Breast epithelium (tissue), 4 donors: ENCODE measurements at places on chromosomes 2 and 18. TPM values are rescaled to one million over a fixed set of nuclear protein-coding genes. Genes with fewer than 3 reads are reported as not detected.

DNA sequence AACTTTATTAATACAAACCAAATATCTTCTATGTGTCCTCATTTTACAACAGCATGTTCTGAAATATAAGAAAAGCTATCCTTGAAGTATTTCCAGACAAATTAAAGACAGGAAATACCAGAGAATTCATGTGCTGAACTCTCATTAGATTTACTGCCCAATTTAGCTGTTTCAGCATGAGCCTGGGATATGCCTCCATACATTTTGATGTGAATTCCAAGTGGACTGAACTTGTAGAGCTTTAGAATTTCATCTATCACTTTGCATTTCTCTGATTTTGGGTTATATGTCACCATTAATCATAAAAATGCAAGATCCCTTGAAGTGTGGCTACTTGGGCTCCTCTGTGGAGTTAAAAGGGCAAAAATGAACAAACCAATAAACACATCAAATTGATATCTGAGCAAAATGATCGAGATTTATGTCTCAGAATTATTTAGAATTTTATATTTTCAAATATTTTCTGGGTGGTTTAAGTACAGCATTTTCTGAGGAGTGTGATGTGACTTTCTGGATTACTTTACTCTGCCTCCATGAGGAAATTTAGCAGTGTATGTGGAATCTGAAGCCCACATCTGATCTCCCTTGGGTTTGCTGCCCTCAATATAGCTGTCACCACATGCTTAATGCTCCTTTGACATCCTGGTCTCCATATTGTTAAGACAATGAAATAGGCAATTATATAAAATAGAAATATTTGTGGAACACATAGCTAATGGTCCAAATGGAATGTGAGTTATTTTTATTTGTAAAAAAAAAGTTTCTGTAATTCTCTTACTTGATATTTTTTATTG, 206.6 kb upstream of the RBMS1 start:
- no peaks in the 10 kb centered on the region for H3K27me3 ChIP-seq
- no peak overlapping the region for H3K27ac ChIP-seq
- no peak overlapping the region for H3K4me3 ChIP-seq
- H3K4me1 ChIP-seq = no peaks in the 10 kb centered on the region
- DNase-seq = no peak

DNA sequence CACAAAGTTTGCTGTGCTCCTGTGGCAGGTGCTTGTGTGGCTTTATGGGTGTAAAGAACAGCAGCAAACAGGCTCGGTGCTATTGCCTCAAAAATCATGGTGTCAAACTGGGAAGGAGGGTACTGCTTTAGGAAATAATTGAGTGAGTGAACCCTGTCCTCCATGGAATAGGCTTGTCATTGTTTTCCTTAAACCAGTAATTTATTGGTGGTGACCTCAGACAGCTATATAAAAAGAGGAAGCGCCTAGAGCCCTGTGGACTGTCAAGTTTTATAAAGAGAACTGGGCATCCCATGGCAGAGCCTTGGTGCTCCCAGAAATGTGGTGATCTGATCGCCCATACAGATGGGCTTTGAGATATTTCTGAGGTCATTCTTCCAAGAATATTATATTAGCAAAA, 4.7 kb upstream of the CXCR4 start:
- no peak overlapping the region for H3K27ac ChIP-seq
- no peaks in the 10 kb centered on the region for H3K4me1 ChIP-seq
- DNase-seq = no peak
- H3K27me3 ChIP-seq = no peaks in the 10 kb centered on the region
- no peaks in the 10 kb centered on the region for H3K36me3 ChIP-seq
- H3K4me3 ChIP-seq = no peak overlapping the region

GRCh38 chr2:10216677-10217488, 85.8 kb upstream of the HPCAL1 start:
- no peak overlapping the region for H3K27ac ChIP-seq
- H3K4me1 ChIP-seq = no peaks in the 10 kb centered on the region
- H3K36me3 ChIP-seq = no peaks in the 10 kb centered on the region
- H3K4me3 ChIP-seq = no peak overlapping the region
- DNase-seq = no peak

DNA sequence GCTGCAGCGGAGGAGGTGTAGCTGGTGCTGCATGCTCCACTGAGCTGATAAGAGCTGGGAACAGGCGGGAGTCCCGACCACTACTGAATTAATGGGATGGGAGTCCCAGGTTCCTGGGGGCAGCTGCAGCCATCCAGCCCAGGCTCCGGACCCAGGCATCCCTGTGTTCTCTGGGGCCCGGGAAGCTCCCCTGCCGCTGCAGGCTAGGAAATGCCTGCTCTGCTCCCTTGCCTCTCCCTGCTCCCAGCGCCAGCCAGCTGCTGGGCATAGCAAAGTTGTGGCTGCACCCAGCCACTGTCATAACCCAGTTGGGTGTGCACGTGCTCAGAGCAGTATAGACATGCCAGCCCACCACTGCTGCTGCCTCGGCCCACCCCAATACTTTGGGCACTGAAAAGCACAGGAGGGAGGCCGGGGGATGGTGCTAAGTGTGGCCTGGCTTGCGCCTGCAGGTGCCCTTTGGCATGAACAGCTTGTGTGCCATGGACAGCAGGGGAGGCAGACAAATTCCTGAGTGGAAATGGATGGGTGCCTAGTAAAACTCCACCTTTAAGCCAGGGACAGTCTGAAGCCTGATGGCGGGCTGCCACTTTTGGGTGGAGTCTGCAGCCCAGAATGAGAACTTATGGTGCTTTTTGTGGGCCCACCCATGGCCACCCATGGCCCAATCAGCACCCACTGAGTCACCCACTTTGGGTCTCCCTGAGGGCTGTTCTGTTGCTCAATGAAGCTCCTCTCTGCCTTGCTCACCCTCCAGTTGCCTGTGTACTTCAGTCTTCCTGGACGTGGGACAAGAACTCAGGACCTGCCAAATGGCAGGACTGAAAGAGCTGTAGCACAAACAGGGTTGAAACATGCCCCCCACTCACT, 219.3 kb upstream of the TMEFF2 start:
- H3K27ac ChIP-seq = no peak overlapping the region
- peaks cover 3% of the 10 kb centered on the region for H3K27me3 ChIP-seq
- H3K4me3 ChIP-seq = no peak overlapping the region
- H3K36me3 ChIP-seq = no peaks in the 10 kb centered on the region
- no peaks in the 10 kb centered on the region for H3K4me1 ChIP-seq
- no peak for DNase-seq

DNA sequence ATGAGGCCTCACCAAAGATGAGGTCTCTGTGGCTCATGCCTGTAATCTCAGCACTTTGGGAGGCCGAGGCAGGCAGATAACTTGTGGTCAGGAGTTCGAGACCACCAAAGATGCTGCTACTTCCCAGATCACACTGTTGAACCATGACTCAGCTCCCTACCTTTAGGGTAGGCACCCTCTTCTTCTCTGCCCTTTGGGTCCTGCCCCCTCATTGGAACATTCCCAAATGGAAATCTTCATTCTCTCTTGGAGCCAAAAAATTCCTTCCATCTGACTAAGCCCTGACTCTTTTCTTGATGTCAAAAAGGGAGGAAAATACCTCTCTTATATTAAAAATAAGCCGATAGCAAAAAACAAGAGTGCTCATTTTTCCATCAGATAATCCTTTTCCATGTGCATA, 183.5 kb downstream of the PAX3 start:
- DNase-seq = no peak
- H3K27me3 ChIP-seq = peaks cover 3% of the 10 kb centered on the region
- no peaks in the 10 kb centered on the region for H3K4me1 ChIP-seq
- H3K4me3 ChIP-seq = no peak overlapping the region
- no peak overlapping the region for H3K27ac ChIP-seq
- H3K36me3 ChIP-seq = no peaks in the 10 kb centered on the region

DNA sequence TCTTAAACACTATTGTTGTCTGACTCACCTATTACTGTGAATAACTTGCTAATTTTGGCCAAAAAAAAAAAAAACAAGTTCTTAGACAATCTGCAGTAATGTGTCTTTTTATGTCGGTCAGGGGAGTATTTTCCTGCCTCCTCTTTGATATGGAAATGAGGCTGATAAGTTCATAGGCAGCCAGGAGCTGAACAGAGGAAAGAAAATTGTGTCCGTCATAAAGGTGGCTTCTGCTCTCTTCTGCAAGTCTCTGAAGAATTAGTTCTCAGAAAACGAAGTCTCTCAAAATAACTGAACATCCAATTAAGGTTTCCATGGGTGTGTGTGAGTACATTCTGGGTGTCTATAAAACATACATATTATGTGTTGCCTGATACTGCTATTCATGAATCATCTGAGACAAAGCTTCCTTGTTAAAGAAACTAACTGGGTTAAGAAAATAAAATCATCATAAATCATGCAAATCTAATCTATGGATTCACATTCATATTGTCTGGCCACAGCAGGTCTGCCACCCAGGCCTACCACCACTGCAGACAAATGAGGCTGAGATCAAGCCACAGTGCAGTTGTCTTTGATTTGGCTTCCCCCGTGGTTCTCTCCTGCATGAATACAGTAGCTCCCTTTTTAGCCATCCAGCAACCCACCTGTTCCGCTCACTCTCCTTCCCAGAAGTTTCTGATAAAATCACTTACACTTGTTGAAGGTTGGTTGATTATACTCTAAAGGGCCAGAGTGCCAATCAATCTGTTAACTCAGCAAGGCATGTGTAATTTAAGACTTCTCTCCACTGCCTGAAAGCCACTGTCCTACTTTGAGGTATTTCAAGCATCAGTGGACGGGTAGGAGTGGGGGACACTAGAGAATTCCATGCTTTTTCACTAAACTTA, 19.4 kb upstream of the SP5 start:
- H3K4me1 ChIP-seq = no peaks in the 10 kb centered on the region
- no peaks in the 10 kb centered on the region for H3K27me3 ChIP-seq
- H3K4me3 ChIP-seq = no peak overlapping the region
- no peak overlapping the region for H3K27ac ChIP-seq
- no peak for DNase-seq
- H3K36me3 ChIP-seq = no peaks in the 10 kb centered on the region

DNA sequence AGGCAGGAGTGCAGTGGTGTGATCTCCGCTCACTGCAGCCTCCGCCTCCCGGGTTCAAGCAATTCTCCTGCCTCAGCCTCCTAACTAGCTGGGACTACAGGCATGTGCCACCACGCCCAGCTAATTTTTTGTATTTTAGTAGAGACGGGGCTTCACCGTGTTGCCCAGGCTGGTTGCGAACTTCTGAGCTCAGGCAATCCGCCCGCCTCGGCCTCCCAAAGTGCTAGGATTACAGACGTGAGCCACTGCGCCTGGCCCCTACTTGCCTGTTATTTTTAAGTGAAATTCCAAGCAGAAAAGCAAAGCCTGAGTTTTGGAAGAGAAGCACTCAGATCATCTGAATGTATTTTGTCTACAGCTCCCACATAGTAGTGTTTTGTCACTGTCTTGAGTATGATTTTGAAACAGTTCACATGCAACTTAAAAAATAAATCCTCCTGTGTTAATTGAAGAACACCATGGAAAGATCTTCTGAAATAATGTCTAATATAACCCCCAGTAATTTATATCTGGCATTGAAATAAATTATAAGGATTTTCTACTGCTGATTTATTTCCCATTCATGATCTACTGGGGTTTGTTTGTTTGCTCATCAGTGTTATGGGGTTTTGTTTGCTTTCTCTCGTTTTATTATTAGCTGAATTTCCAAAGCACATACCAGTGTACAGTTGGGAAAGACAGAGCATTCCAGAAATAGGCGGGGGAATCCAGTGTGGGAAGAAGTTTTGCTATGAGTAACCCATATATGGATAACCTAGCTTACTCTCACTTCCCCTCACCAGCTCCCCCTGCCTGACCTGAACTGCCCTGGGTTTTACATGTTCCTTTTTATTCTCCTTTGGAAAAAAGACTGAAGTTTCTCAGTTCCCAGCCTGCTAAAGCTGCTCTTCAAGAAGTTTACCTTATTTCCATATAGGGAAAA, 80.1 kb upstream of the MAP3K20 start:
- H3K4me3 ChIP-seq = no peak overlapping the region
- H3K36me3 ChIP-seq = no peaks in the 10 kb centered on the region
- peaks cover 4% of the 10 kb centered on the region for H3K4me1 ChIP-seq
- no peaks in the 10 kb centered on the region for H3K27me3 ChIP-seq
- H3K27ac ChIP-seq = peak overlapping the region; percentile 59

DNA sequence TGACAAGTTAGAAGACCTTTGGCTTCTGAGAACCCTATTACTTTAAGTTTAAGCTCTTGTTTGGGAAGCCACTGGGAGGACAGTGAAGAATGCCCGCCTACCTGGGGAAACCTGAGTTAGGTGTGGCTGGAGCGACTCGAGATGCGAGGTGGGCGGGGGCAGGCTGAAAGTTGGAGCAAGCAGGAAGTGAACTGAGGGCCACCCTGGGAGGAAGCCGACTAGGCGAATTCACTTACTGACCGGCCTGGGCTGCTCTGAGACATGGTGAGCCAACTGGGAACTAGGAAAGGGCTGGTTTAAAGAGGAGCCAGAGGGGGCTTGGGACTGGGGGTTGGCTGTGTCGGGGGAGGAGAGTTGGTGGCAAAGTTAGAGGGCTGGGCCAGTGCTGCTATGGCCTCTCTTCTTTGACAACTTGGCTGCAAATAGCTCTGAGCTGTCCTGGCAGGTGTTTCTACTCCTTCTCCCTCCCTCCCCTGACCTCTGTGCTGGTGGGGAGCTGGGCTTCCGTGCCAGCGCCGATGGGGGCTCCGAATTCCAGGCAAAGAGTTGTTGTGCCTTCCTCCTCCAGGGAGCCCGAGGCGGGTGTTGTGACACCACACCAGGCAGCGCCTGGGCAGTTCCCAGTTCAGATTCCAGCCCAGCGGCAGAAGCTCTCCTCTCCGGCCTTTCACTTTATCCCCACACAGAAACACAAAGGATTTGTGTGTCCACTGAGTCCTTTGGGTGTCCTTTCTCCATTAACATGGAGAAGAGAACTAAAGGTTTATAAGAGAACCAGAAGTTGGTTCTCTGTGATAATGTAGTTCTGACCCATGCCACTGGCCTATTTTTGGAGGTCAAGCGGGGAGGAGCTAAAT, at the start of gene VAMP8:
Gene VAMP8 (plus strand): TSS at position 201 of the 857 bp plus-strand sequence. CDS start 61 bp downstream, at position 262.
- H3K4me3 ChIP-seq = peak within 1 kb of the TSS; percentile 59
- peaks cover 14% of the 10 kb centered on the region for H3K4me1 ChIP-seq
- no peaks in the 10 kb centered on the region for H3K36me3 ChIP-seq
- peak; percentile 85 for DNase-seq
- H3K27ac ChIP-seq = peak within 1 kb of the TSS; percentile 98
- H3K27me3 ChIP-seq = no peaks in the 10 kb centered on the region

Gene PROM2
- 1.4 TPM for total RNA-seq

Gene GPR35
- total RNA-seq = 2.6 TPM

Gene SPDYA
- 1.8 TPM for total RNA-seq
